EH (cell line): ENCODE measurements at places on chromosomes 2 and 18.
A peak's percentile ranks its signal among the peaks of the same experiment; 100 is the strongest.

- DNase-seq = peak; percentile 63
Observed at GRCh38 chr2:24970483-24971285, 1.1 kb downstream of the DNAJC27 start.

- no peak for DNase-seq
Observed at GRCh38 chr18:36718705-36719328, 110.0 kb downstream of the TPGS2 start.

DNA sequence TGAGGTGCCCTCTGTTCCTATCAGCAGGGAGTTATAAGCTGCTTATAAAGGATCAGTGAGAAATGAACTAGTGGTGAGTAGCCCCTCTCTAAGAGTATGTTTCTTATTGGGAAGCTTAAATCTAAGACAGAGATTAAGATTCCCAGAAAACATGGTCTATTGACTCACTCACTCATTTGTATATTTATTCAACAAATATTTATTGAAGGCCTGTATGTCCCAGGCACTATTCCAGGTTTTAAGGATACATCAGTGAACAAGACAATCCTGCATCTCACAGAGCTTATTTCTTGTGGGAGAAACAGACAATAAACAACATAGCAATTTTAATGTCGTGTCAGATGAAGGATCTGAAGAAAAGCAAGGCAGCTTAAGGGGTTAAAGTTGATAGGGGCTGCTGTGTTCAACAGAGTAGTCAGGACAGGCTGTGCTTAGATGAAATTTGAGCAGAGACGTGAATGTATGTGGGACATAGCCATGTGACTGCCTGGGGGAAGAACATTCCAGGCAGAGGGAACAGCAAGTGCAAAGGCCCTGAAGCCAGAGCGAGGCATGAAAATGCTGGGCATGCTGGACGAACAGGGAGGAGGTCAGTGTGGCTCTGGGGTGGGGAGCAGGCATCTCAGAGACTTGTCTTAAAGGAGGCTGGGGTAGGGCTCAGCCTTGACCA lies 14.8 kb upstream of the PSD4 start:
- peak; percentile 70 for DNase-seq

DNA sequence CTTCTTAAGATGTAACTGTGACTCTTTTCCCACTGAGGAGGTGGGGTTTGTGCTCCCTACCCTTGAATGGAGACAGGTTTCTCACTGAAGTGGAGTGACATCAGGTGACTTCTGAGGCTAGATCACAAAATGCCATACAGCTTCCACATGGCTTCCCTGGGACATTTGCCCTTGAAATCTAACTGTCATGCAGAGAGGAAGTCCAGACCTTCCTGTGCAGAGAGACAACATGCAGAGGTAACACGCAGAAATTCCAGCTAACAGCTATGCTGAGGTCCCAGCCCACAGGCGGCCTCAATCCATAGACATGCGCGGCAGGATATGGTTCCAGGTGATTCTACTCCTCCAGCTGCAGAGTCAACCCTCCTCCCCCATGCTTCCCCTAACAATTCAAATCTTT lies 119.0 kb downstream of the TRIB2 start:
- no peak for DNase-seq

- DNase-seq = no peak
Observed at GRCh38 chr2:3037196-3038194, 340.1 kb downstream of the EIPR1 start.
